ACHN (cell line): ENCODE measurements at places on chromosomes 4 and X.

- peak; percentile 67 for DNase-seq
These were observed 203.1 kb downstream of the LARP7 start for GRCh38 chr4:112840061-112840460.

- DNase-seq = peak; percentile 45
These were observed 3.2 kb upstream of the PCDH19 start for GRCh38 chrX:100413229-100413628.

DNA sequence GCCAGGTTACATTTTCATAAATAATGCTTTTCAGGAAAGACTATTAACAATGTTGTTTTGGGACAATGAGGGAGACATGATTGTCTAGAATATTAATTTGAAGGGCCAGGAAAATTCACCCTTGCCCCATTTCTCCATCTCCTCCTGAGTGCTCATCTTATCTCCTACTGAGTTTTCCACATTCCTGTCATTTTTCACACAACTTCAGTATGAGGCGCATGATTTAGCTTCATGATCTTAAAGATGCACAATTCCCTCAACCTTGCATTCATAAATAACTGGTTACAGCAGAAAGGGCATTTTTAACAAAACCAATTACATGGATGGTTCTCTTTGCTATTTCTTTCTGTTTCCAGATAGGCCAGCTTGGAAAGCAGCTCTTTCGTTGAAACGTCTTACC is 1699.2 kb upstream of the IGFBP7 start:
- DNase-seq = peak; percentile 43

DNA sequence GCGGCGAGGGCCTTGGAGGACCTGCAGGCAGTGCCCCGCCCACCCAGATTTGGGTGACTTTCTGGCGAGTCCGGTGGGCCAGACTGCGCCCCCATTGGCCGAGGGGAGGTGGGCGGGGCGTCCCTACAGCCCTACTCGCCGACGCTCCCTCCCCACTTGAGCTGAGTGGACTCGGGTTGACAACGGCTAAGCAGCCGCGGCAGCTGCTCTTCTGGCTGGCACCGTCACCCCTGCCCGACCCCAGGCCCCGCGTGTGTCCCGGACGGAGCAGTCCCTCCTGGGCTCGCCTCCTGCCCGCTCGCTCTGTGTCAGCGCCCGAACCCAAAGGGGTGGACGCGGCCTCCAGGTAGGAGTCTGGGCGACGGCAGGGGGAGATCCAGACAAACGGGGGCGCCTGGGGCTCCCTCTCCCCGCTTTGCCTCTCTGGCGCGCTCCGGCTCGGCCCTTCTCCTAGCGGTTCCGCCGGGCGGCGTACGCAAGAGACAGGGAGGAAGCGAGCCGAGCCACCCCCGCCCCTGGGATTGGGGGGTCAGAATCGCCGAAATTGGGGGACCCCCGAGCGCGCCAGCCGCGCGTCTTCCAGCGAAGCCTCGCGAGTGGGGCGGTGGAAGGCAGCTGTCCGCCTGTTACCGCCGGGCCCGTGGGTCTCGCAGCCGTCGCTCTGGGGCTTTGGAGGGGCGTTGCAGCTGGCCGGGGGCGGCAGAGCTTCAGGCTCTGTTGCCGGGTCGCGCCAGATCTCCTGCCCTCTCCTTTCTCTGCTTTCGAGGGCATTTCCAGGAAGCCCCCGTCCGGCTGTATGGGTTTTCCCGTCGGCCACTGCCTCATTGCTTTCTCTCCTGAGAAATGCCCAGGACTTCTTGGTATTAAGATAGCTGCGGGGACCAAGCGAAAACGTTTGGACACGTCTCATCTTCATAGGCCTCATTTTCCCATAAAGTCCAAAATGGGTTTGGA is 46.3 kb downstream of the STARD8 start:
- DNase-seq = peak; percentile 65

DNA sequence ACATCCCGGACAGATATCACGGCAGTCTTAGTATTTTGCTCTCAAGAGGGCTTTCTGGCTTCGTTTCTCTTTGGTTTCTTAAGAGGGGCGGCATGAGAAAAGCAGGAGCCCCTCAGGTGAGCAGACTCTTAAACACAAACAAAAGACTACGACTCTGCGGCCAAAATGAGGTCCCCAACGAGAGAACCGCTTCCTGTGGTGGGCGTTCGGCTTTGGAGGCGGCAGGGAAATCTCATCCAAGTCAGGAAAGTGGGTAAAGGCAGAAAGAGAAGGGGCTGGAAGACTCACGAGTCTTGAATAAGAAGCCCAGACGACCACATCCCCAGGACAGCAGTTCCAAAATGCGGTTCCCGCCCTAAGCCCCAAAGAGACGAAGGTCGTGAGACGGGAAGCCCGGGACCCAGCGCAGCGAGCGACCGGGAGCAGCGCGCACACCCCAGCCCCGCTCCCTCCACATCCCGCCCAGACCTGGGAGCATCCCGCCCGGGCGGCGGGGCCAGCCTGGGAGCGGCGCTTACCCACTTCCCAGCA is 409 bp downstream of the UGDH start:
- peak; percentile 20 for DNase-seq

DNA sequence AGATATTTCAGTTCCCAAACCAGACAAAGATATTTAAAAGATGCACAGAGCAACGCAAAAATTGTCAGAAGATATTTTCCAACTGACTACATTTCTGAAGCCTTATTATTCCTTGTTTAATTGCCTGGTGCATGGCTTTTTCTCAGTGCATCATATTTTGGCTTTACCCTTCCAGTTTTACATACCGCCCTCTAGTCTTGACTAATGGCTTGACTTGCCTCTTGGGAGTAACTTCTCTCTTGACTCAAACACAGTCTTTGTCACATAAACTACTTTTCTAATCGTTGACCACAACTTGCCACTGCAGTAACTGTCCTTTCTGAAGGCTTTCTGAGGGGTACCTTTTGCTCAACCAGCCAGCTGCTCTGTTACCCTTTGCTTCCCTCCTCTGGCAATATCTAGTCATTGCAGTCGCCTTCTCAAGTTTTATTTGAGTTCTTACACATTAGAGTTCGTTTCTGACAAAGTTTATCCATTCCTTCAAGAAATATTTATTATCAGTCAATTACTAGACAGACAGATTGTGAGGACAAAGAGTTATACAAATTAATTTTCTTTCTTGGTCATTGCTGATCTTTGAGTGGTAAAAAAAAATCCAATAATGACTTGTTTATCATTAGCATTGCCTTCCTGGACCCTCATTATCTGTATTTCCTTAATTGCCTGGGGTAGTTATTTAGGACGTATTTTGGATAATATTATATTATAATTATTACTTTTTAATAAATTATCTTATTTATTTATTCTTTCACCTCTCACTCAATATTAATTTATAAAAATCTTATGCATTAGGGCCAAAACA is 506.9 kb upstream of the PCDH10 start:
- DNase-seq = peak; percentile 47
